ENCODE measurements at places on chromosomes 13 and 19.

GRCh38 chr19:35321291-35321690 lies 7.7 kb upstream of the CD22 start:
- no peak for DNase-seq

- no peak for DNase-seq
Measured at GRCh38 chr13:61672756-61673155, 257.1 kb upstream of the PCDH20 start.

- DNase-seq: no peak
Measured at GRCh38 chr19:35098413-35099049, 17.1 kb upstream of the FXYD3 start.

GRCh38 chr19:12628040-12629022 lies 17.6 kb downstream of the ZNF791 start:
- no peak for DNase-seq

DNA sequence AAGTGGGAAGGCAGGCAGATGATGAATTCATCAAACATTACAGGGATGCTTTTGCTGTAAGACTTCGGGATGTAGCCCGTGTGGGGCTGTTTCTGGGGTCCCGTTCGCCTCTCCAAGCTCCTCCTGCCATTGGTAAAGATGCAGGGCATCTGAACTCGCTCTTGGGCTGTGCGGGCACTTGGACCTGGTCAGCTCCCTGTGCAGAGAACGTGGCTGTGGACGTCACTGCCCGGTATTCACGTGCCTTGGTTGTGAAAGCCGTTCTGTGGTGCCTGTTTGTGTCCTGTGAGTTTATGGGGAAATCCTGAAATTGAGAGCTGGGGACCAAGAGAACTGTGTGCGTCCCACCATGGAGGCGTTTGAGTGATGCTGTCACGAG lies 5.4 kb downstream of the TFDP1 start:
- no peak for DNase-seq

GRCh38 chr19:35341565-35342225 lies 6.0 kb upstream of the FFAR1 start:
- no peak for DNase-seq

DNA sequence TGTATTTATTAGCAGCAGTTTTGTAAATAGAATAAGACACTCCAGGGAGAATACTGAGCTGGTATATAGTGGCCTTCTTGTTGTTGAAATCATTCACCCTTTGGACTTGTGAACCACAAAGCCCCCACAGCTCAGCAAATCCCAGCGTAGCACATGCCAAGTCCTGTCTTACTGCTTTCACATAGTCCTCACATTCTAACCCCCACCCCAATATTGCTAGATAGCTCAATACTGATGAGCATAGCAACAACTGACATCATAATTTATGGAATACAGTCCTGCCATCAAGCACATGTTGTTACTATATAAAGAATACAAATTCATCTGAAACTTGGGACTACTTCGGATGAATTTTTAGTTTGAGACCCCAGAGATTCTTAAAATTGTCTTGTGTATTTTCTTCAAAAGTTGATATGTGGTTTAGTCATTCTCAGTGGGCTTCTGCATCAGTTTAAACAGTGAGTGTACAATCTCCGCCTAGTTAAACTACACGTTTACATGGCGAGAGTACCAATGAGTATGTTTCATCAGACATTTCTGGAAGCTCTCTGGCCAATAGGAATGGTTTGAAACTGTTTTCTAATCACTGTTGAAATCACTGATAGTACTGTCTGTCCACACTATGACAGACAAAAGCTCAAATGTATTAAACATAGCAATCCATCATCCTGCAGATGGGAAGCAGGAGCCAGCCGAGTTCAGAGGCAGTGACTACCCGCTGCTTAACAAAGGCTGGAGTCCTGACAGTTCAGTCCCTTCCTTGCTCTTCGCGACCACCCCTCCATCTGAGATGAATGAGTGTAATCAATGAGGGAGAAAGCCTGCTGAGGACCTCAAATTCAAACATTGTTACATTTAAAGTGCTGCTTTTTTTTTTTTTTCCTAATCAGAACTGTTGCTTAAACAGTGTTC lies 15.2 kb downstream of the DACH1 start:
- DNase-seq: no peak

DNA sequence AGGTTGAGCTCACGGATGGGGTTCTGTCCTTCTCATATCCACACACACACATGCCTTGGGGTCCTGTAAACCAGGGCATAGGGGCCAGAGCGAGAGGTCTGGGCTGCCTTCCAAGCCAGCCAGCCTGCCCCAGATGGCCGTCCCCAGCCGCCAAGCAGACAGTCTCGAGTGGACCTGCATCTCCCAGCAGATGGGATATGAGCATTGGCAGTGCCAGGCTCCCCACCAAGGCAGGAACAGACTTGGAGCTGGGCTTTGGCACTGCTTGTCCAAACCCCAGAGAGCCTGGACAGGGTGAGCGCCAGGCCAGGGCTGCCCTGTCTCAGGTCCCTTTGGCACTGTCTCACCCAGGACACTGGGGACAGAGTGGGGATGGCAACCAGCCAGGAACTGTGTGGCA lies 130.4 kb downstream of the DPF1 start:
- DNase-seq: no peak

DNA sequence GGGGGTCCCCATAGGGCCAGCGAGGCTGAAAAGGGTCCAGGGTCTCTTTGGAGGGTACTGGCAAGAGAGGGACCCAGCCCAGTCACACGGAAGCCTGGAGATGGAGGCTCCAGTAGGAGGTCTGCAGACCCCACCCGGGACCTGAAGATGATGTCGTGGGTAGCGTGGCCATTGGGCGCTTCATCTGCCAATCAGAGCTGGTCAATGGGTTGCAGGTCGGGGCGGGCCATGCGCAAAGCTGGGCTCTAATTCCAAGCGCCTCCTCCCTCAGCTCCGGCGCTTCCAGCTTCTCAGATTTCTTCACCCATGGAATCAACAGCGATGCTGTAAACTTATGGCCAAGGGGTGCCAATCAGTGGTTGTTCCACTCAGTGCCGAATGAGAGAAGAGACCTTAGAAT lies 10.9 kb downstream of the SIGLEC12 start:
- no peak for DNase-seq

DNA sequence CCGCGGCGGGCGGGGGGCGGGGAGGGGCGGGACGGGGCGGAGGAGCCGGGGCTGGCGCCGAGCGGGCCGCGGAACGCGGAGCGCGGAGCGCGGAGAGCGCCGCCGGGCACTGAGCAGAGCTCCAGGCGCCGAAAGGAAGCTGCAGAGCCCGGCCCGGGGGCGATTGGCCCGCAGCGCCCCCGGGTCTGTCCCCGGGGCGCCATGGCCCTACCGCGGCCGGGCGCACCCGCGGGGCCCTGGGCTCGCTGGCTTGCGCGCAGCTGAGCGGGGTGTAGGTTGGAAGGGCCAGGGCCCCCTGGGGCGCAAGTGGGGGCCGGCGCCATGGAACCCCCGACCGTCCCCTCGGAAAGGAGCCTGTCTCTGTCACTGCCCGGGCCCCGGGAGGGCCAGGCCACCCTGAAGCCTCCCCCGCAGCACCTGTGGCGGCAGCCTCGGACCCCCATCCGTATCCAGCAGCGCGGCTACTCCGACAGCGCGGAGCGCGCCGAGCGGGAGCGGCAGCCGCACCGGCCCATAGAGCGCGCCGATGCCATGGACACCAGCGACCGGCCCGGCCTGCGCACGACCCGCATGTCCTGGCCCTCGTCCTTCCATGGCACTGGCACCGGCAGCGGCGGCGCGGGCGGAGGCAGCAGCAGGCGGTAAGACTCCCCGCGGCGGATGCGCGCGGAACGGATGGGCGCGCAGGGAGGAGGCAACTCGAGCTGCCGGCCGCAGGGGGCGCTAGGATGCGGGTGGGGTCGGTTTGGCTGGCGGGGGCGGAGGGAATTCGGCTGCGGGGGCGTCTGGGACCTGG lies at the start of gene PDE4A:
TSS of gene PDE4A (plus strand) at position 95 of the 796 bp plus-strand sequence. CDS start at position 322, 227 bp downstream.
- DNase-seq: peak; percentile 78

DNA sequence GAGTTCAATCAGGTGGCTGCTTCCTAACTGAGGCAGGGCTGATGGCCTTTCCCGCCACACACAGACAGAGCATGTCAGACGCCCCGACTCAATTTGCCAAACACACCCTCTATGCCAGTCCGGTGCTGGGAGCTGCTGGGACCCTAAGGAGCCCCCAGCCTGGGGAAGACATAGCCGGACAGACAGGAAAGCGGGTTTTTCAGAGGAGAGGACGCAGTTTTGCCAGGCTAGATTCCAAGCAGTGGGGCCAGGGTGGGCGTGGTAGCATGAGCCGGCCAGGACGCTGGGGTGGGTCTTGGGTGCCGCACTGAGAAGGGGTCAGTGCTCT lies 19.8 kb downstream of the MAST3 start:
- DNase-seq: no peak

- no peak for DNase-seq
Measured at GRCh38 chr13:47708386-47708785, 292.7 kb downstream of the SUCLA2 start.

GRCh38 chr13:20401531-20401930 lies 124.1 kb downstream of the CRYL1 start:
- no peak for DNase-seq

DNA sequence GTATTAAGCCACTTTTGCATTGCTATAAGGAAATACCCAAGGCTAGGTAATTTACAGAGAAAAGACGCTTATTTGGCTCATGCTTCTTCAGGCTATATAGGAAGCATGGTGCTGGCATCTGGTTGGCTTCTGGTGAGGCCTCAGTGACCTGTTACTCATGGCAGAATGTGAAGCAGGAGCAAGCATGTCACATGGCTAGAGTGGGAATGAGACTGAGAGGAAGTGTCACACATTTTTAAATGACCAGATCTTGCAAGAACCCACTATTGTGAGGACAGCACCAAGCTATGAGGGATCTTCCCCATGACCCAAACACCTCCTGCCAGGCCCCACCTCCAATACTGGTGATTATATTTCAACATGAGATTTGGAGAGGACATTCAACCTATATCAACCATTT lies 25.7 kb upstream of the IGFL4 start:
- no peak for DNase-seq

DNA sequence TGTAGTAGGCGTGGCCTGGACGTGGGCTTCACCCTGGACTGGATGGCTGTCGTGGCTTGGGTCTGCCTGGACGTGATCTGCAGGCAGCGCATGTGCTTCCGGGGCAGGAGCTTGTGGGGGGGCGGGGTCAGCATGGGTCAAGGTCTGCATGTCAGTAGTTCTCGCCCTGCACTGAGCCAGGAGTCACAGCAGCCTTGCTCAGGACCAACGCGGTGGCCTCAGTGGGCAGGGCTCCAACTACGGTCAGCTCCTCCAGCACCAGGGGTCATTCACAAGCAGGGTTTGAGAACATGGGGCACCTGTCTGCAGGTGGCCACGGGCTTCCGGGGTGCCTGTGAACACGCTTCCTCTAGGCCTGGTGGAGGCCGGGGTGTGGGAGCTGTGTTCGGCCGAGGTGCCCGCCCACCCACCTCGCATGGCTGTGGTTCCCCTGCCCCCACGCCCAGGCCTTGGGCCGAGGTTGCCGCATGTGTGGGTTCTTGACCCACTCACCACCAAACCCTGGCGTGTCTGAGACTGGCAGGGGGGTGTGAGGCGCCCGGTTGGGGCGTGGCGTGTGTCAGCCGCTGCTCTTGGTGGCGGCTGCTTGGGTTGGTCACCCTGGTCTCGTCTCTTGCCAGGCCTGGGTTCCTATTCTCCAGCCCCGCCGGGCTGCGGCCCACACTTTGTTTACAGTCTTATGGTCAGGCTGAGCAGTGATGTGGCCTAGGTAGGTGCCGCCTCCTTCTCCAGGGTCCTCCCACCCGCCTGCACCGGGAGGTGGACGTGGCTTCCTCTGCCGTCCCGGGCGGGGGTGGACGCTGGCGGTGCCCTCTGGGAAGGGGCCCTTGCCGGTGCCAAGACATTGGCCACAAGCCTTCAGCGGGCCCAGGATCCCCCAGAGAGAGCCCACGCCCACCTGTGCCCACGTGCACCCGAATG lies 4.8 kb upstream of the RPS15 start:
- DNase-seq: no peak

DNA sequence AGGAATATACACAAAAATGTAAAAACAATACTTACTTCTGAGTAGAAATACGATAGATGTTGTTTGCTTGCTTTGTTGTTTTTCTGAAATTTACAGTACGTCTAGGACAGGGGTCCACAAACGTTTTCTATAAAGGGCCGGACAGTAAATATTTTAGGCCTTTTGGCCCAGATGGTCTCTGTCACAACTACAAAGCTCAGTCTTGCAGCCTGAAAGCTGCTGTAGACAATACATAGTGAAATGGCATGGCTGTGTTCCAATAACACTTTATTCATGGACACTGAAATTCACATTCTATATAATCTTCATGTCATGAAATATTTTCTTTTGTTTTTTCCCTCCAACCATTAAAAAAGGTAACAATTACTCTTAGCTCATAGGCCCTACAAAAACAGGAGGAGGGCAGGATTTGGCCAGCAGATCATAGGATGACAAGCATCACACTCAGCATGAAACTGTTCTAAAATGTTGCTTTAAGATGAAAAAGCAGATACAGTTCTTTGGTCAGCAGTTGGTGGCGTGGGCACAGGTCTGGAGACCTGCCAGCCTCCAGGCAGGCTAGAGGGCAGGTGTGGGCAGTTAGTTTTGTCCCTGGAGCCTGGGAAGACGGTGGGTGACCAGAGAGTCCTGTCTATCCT lies at the start of gene EDDM13:
TSS of gene EDDM13 (plus strand) at position 588 of the 638 bp plus-strand sequence. CDS start 87 bp downstream, outside the sequence.
- no peak for DNase-seq

DNA sequence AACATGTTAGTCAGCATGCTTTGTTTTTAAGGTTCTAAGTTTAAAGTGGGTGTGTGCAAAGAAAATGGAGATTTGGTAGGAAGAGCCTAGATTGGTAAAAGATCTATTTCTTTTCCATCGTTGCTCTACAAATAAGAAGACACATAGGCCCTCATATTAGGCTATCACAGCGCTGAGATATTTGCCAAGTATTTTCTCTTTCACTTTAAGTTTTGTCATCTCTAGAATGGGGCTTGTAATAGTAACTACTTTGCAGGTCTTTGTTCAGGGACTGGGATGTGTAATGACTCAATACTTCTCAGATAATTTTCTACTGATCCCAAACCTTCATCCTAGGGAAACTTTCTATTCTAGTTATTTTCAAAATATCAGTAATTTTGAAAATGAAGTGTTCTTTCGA lies 917.7 kb upstream of the SLC10A2 start:
- no peak for DNase-seq

GRCh38 chr13:33108620-33109019 lies 92.4 kb downstream of the KL start:
- DNase-seq: no peak

DNA sequence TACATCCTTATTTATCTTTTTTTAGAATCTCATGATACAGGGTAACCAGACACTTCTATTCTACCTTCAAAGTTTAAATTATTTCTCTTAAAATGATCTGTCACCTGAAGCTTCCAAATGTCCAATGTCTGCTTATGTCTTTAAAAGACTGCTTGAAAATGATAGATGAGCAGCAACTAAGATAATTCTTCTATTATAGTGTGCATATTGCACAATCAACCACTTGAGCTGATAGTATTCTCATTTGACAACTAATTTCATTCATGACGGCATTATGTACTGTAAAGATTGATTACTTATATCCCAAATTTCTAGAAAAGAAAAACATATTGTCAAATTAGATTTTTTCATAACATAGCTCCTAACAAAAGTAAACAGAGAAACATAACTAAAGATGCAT lies 1478.2 kb upstream of the MIR17HG start:
- DNase-seq: no peak

DNA sequence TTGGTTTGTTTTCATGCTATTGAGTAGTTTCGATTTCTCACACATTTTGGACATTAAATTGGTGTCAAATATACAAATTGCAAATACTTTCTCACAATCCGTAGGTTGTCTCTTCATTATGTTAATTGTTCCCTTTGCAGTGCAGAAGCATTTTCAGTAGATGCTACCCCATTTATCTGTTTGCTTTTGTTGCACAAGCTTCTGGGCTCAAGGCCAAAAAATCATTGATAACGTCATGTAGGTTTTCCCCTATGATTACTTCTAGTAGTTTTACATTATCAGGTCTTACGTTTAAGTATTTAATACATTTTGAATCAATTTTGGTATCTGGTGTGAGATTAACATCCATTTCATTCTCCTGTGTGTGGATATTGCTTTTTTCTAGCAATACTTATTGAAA lies 14.0 kb upstream of the ZNF347 start:
- no peak for DNase-seq
